Sciatic nerve (tissue), 2 donors: ENCODE measurements at places on chromosomes 16 and 17. TPM values are rescaled to one million over a fixed set of nuclear protein-coding genes. Genes with fewer than 3 reads are reported as not detected.
A peak's percentile ranks its signal among the peaks of the same experiment; 100 is the strongest.

- DNase-seq = no peak
These were observed 59.4 kb downstream of the NT5M start for GRCh38 chr17:17362540-17362930.

The HBA2 gene
- total RNA-seq = 11,939 TPM

The LRRC36 gene
- total RNA-seq = 1.5 TPM

DNA sequence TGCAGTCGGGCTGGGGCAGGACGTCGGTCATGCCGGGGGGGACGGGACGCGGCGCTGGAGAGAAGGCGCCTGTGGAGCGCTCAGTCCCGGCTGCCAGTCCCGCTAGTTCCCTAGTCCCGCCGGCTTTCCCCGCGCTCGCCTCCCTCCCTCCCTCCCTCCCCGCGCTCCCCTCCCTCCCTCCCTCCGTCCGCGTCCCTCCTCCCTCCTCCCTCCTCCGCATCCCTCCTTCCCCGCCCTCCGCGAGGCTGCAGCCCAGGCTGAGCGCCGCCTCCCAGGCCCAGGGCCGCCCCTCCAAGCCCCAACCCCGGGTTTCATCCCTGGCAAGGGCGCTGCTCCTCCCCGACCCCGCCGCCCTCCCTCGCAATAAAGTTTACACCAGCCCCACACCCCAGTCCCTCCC is 34.8 kb downstream of the TIMM22 start:
- peak; percentile 85 for DNase-seq

DNA sequence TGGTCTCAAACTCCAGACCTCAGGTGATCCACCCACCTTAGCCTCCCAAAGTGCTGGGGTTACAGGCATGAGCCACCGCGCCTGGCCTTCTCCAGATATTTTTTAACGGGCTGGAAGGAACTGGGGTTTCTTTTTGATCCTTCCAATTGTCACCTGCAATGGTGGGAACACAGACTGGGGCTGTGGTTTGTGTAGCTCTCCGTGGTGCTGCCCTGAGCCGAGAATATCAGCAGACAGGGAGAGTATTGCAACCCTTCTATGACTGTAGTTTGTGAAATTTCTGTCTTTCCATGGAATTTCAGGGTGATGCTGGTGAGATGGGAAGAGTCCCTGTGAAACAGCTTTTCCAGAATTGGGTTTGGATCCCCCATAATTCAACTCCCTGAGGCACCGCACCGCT is 263.5 kb downstream of the ENGASE start:
- no peak for DNase-seq

The GNGT2 gene
- 1.3 TPM for total RNA-seq
